Ovary (tissue), 10 donors: ENCODE measurements at places on chromosomes 7 and 10.

DNA sequence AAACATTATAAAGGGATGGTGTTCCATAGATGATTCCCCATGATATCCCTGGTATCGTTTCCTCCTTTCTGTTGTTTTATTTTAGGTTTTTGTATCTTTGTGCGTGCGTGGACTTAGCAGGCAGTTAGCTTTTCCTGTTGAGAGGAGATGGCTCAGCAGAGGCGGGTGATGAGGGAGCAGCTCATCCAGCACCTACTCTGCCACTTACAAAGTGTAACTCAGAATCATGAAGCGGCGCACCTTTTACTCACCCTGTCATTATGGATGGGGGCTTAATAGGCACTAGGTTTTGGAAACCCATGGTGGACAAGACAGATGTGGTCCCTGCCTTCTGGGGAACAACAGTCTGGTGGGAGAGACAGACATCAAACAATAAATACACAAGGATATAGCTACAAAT is 17.1 kb downstream of the FAM241B start:
- H3K4me3 ChIP-seq = no peak overlapping the region
- no peak for DNase-seq
- no peaks in the 10 kb centered on the region for H3K36me3 ChIP-seq

GRCh38 chr7:128902761-128903585 is 7.5 kb downstream of the KCP start:
- no peak for DNase-seq
- H3K36me3 ChIP-seq = no peaks in the 10 kb centered on the region
- no peak overlapping the region for H3K4me3 ChIP-seq
- no peak overlapping the region for H3K27ac ChIP-seq
- H3K27me3 ChIP-seq = no peaks in the 10 kb centered on the region

- no peaks in the 10 kb centered on the region for H3K36me3 ChIP-seq
- DNase-seq = no peak
- H3K27ac ChIP-seq = no peak overlapping the region
- no peaks in the 10 kb centered on the region for H3K4me1 ChIP-seq
- no peaks in the 10 kb centered on the region for H3K27me3 ChIP-seq
These were observed 227.2 kb downstream of the NSUN6 start for GRCh38 chr10:18424200-18424599.

DNA sequence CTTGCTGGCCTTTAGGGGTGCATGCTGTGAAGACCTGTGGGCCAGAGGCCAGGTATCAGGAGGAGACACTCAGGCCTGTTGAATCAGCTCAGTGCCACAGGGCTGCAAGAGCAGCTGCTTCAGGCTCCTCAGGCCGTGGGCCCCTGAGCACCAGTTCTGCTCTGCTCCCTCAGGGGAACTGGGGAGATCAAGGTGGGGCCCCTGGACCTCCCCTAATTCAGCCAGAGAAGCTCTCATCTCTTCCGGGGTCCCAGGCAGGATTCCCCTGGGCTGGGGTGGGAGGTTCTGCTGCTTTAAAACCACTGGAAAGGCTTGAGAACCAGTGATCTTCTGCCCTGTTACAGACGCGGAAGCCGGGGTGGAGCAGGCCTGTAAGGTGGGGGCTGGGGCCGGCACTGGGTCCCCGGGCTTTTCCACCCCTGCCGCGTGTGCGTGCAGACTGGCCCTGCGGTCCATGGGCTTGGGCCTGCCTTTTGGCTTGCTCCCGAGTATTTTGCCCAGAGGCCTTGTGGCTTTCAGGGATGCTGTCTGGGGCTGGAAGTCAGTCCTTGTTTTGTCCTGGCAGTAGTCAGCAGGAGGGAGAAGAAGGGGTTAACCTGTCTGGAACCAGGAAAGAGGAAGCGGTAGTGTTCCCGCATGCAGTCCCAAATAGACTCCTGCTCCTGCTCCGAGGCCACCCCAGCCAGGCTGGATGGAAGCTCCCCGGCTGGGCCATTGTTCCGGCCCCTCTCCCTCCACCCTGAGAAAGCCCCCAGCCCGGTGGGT is 74.3 kb downstream of the LHPP start:
- no peak overlapping the region for H3K4me3 ChIP-seq
- H3K27me3 ChIP-seq = no peaks in the 10 kb centered on the region
- no peak overlapping the region for H3K27ac ChIP-seq
- no peaks in the 10 kb centered on the region for H3K36me3 ChIP-seq
- no peak for DNase-seq

GRCh38 chr10:14688606-14689005 is 86.1 kb downstream of the FAM107B start:
- H3K36me3 ChIP-seq = no peaks in the 10 kb centered on the region
- H3K27me3 ChIP-seq = no peaks in the 10 kb centered on the region
- no peak overlapping the region for H3K27ac ChIP-seq
- H3K4me3 ChIP-seq = no peak overlapping the region

GRCh38 chr10:126102636-126103035 is 206.3 kb downstream of the FANK1 start:
- H3K27me3 ChIP-seq = no peaks in the 10 kb centered on the region
- no peak overlapping the region for H3K27ac ChIP-seq
- peaks cover 8% of the 10 kb centered on the region for H3K4me1 ChIP-seq
- no peak for DNase-seq
- H3K4me3 ChIP-seq = no peak overlapping the region
- H3K36me3 ChIP-seq = no peaks in the 10 kb centered on the region
